ENCODE measurements at places on chromosomes 7 and 10.

- no peak for DNase-seq
These were observed 93.6 kb downstream of the CACNB2 start for GRCh38 chr10:18233775-18234174.

DNA sequence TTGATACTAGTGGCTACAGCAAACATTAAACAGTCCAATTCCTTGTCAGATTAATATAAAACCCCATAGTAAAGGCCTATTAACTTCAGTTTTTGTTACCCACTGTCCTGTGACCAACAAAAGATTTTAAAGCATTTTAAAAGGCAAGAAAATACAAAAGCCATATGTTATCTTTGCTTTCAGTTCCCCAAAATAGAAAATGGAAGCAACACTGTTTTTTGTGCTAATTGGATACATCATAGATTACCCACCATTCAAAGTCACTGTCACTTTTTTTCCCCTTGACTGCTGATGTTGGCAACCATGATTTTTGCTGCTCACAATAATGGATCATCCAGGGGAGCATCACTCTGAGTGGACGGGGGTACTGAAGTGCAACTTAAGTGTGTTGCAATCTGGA, 52.4 kb upstream of the TMEM140 start:
- no peak for DNase-seq

DNA sequence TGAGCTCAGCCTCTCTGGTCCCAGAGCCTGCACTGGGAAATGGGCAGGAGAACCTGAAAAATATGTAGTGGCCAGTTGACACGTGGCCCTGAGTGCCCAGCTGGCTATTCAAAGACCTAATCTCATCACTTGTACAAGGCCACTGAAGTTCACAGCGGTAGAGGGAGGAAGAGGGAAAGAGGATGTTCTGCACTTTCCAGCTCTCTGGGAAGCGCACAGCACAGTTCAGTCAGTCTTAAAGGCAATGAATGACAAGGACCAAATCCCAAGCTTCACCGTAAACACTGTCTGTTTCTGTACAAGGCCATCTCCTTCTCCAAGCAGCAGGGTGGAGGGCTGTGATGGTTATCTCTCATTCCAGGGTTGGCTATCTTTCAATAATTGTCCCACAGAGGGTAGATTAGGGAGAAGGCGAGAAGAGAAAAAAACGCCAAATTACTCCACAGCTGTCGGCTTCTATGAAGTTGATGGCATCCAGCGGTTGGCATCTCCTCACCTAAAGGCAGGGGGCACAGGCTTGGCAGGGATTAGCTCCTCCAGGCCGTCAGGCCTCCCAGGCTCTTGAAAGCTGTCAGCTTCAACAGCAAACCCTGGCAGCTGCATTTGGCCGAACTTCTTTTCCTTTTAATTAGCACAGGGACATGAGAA, 10.6 kb downstream of the SFMBT2 start:
- DNase-seq, result no peak

GRCh38 chr10:63885156-63885555, 364.0 kb downstream of the REEP3 start:
- DNase-seq, result no peak

GRCh38 chr10:31906039-31906438, 22.6 kb downstream of the ARHGAP12 start:
- DNase-seq, result no peak

DNA sequence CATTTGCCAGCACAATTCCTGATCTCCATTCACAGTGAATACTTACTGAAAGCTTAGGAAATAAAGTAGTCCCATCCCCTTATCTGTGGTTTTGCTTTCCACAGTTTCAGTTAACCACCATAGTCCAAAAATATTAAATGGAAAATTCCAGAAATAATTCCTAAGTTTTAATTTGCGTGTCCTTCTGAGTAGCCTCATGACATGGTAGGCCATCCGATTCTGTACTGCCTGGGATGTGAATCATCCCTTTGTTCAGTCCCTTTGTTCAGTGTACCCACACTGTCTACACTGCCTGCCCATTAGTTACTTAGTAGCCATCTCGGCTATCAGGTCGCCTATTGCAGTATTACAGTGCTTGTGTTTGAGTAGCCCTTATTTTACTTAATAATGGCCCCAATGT, 14.2 kb downstream of the RAB11FIP2 start:
- no peak for DNase-seq

DNA sequence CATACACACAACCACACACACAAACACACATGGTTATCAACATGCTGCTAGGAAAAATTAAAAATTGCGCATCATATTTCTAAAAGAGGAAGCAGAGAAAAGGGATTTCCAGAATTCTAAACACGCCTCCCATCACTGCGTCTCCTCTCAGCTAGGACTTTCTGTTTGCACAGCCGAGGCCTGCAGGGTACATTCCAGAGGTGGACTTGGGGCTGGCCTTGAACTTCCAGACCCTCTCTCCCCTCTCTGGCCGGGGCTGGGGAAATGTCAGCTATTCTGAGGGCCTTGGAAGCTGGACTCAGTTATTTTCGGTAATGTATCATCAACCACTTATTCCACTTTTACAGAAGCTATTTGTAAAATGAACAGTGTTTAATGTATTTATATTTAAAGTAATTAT, 168.7 kb downstream of the GALNT17 start:
- DNase-seq, result no peak

DNA sequence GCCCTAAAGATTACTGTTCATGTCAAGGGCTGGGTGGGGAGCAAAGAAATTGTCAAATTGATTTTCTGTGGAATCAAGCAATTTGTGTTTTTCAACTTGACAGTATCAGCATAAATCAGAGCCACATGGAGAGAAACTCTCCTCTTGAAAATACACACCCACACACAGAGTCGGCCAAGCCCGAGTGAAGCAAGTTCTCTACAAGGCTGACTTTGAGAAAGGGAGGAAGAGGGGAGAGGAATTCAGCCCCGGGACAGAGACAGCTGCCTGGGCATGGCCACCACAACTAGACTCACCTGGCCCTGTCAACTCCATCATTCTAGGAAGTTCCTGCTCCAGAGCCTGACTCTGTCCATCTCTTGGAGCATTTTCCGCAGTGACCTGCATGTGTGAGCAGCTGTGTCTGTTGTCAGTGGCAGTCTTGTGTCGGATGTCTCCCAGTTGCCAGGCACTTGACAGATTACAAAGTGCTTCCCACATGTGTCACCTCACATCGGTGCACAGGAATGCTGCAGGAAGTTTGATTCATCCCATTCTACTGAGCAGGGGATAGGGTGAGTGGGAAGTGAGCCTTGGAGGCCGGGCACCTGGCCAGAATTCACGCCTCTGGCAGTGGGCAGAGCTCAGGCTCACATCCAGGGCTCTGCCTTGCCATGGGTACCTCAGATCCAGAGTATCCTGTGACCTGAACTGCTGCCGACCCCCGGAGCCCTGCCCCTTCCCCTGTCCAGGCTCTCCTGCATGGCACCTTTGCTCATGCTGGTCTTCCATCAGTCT, 37.9 kb downstream of the ADAM12 start:
- no peak for DNase-seq

GRCh38 chr7:117385363-117386109, 41.8 kb downstream of the ASZ1 start:
- DNase-seq, result no peak

- DNase-seq, result no peak
These were observed 112.8 kb upstream of the ODAD2 start for GRCh38 chr10:28111712-28112111.

DNA sequence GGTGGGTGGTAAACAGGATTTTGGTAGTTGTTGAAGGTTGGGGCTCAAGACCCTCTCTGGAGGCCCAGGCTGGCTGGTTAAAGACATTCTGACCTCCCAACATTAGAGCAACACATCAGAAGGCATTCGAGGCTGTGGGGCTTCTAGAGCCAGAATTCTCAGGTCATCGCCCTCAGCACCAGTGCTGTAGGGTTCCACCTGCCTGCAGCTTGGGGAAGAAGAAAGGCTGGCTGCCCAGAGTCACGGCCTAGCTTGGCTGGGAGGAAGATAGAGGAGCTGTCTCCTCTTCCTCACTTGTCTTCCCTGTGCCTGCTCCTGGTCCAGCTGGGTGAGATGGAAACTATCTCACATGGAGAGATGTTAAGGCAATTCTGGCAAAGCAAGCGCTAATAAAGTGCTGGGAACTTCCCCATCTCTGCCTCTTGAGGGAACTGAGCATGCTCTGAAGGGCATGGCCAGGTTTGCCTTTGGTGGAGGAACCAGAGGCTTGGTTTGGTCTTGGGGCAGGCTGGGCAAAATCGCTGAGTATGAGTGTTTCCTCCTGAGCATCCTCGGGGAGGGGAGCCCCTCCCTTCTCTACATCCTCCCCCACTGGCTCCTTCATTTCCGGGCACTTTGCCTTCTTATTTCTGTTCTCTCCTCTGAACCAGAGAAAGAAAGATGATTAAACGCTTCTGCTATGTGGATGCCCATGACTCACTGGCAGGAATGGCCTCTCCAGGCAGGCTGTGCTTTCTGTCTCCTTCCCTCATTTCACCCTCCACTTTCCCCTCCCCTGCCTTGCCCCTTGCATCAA, 509.0 kb upstream of the PODXL start:
- DNase-seq, result no peak

DNA sequence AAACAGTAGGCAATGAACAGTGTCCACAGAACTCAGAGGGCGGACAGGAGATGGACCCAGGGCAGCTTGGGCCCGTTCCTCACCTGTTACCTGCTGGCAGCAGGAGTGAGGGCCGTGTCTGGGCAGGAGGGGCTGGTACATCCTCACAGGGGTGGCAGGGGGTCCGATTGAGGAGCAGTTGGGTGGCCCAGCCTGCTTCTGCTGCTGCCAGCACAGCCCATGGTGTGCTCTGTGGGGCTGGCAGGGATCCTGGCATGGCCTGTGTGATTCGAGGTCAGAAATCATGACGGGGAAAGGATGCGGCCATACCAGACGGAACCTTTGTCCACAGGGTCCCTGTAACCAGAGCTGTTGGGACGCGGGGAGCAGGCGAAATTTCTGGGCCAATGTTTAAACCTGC, 49.6 kb downstream of the INPP5A start:
- DNase-seq, result no peak

GRCh38 chr7:154592388-154592787, 410.5 kb downstream of the PAXIP1 start:
- no peak for DNase-seq

DNA sequence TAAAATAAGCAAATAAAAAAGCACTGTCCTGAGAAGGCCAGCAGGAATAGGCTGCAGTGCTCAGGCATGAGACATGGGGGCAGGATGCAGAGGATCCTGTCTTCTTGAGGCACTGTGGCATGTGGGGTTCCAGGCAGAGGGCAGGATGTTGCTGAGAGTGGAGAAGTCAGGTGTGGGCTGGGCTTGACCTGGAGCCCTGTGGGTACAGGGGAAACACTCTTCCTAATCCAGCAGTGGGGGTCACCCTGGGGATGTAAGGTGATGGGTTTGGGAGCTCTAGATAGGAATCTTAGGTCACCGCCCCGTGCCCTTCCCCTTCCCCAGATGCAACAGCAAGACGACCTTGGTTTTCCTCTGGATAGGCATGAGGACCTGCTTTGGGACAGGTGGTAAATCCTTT, 13.6 kb downstream of the SUMF2 start:
- DNase-seq, result no peak

DNA sequence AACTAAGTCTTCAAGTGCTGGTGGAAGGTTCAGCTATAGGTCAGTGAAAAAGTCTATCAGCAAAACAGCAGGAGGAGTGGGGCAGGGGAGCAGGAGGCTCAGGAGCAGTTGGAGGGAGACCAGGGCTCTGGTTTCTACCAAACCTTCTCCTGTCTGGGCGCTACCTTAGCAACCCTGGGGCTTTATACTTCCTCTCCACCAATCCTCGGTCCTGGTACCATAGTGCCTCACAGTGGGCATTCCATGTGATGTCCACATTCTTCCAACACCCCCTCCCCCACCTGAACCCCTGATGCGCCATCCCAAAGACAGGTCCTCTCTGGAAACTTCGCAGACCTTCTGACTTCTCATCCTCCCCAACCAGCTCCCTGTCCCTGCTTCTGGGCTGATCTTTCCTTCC, 25.3 kb upstream of the ACSM6 start:
- no peak for DNase-seq

DNA sequence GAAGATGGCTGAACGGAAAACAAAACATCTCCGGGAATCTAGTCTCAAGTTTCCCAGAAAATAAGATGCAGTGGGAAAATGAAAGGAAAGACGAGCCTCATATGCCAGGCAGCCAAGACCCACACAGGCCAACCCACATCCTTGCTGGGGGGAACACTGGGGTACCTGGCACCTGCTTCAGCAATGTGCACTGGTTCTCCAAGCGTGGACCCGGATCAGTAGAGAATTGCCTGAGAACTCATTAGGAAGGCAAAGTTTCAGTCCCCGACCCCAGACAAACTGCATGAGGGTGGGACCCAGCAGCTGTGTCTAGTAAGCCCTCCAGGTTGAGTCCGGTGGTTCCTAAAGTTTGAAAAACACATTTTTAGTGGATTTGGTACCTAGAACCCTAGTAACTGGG, 18.4 kb downstream of the FAM53B start:
- DNase-seq, result no peak

DNA sequence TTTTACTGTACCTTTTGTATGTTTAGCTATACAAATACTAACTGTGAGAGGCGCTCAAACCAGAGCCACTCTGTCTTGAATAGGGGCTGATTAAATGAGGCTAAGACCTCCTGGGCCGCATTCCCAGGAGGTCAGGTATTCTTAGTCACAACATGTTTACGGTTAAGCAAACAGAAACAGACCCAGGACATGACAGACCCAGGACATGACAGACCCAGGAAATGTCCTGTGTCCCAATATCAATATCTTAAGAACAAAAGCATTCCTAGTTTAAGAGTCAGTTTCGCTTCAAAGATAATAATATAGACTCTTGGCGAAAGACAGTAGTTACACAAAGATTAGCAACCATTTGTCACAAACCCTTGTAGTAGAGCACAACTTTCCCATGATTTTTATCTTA, 304.5 kb downstream of the CCSER2 start:
- no peak for DNase-seq

DNA sequence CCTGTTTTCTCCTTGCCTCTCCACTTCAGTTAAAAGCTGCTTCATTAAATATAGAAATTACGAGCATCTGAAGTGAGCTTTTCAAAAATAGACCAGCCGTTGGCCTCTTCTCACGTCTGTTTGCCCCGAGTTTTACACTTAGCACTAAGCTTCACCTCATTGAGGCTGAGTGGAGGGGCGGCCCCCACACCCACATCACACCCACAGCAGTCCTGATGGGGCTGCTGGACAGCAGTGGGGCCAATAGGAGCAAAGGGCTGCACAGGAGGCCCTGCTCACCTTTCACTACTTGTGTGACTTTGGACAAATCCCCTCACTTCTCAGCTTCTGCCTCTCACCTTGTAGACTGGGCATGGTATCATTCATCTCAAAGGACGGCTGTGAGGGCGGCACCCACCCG, 677.8 kb downstream of the SDK1 start:
- no peak for DNase-seq

- no peak for DNase-seq
These were observed 17.6 kb downstream of the RSU1 start for GRCh38 chr10:16799621-16800020.

Measured in stimulated activated CD4-positive, alpha-beta T cell treated with anti-CD3 and anti-CD28 coated beads, Interleukin-1b, Interleukin-23, amount 100 ng/mL, for 24 hours (primary cell).